SJSA1 (cell line): ENCODE measurements at places on chromosomes 1 and 21. TPM values are rescaled to one million over a fixed set of nuclear protein-coding genes. Genes with fewer than 3 reads are reported as not detected.

TCEANC2 gene
- total RNA-seq = 1.5 and 2.9 TPM in 2 replicates

MX2 gene
- total RNA-seq = not detected in 2 replicates

TSPEAR gene
- total RNA-seq = not detected in 2 replicates

PUSL1 gene
- 27.3 and 35.1 TPM in 2 replicates for total RNA-seq

TMEM200B gene
- total RNA-seq = 0.39 TPM in 1 of 2 replicates, not detected in the other

KCNC4 gene
- total RNA-seq = 0.26 and 1.2 TPM in 2 replicates

C4BPB gene
- total RNA-seq = 0.28 and 1.8 TPM in 2 replicates

CELA3B gene
- total RNA-seq = not detected in 2 replicates

PTPRC gene
- not detected in 2 replicates for total RNA-seq

GRCh38 chr1:23779826-23780371 is 1.7 kb downstream of the PITHD1 start:
- H3K27ac ChIP-seq = no peak overlapping the region

DNA sequence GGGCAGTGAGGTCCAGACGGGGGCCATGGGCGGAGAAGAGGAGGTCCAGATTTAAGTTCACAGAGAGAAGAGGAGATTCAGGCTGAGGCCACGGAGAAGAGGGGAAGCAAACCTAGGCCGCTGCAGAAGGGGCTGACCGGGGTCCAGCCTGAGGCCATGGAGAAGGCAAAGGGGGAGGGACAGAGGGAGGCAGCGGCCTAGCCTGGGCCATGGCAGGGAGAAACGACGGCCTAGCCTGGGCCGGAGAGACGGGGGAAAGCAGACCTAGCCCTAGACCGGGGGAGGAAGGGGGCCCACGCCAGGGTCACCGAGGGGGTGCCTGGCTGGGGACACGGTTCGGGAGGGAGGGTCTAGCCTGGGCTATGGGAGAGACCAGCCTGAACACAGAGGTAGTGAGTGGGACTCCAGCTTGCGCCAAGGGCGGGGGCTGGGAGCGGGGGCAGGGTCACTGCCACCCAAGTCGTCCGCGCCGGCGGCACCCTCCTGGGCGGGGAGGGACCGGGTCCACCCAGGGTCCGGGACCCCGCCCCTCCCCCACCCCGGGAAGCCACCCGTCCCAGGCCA is 459 bp downstream of the CAPZB start:
- peaks cover 36% of the 10 kb centered on the region for H3K4me1 ChIP-seq
- no peaks in the 10 kb centered on the region for H3K27me3 ChIP-seq
- DNase-seq = no peak
- peak overlapping the region; percentile 93 for H3K4me3 ChIP-seq
- H3K36me3 ChIP-seq = peaks cover 37% of the 10 kb centered on the region

- H3K4me3 ChIP-seq = no peak overlapping the region
- H3K4me1 ChIP-seq = no peaks in the 10 kb centered on the region
- H3K27me3 ChIP-seq = no peaks in the 10 kb centered on the region
- H3K27ac ChIP-seq = no peak overlapping the region
- DNase-seq = no peak
- no peaks in the 10 kb centered on the region for H3K36me3 ChIP-seq
Measured at GRCh38 chr1:88068407-88068960, 615.6 kb upstream of the PKN2 start.

DNA sequence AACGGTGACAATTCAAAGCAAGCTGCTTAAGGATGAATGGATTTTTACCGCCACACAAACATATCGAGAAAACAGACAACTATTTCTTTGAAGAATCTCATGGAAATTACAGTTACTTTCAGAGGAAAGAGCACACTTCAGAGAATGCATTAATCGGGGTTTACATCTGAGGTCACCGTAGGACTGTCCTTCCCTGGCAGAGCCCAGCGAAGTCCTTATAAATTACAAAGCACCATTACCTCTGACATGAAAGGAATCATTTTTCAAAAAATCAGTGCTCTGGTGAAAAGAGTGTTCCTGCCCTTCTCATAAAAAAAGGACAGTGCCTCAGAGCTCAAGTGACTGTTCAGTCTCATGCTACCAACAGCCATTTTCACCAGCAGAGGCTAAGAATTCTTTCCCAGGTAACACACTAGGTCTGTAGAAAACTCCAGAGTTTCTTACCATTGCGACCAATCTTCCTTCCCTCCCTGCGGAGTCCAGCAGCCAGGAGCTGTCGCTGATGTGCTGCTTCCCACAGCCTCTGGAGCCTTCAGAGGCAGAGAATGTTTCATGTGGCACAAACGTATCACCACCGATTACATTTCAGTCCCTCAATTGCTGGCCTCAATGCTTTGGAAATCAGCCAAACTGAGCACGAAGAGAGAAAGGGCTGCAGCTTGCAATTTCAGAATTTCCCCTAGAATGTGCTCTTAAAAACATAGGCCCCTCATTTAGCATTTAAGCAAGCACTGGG is 75.4 kb downstream of the PLD5 start:
- H3K27me3 ChIP-seq = peaks cover 8% of the 10 kb centered on the region; the same call in 1 of the 2 replicates
- H3K36me3 ChIP-seq = no peaks in the 10 kb centered on the region
- no peak overlapping the region for H3K4me3 ChIP-seq
- no peaks in the 10 kb centered on the region for H3K4me1 ChIP-seq
- no peak for DNase-seq

DNA sequence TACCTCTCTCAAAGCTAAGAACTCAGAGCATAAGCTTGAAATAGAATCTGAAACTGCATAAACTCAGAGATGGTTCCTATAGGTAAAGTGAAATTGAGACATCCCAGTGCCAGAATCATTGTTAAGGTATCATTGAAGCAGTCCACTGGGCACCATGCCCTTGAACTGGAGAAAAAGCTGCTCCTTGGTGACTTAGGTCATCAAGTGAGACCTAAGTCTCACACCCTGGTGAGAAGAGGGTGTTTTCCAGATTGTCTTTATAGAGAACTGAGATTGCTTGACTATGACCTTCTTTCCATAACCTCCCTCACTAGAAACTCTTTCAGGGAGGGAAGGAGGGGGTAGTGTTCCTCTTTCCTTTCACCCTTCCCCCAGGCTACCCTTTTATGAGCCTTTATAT is 9.4 kb upstream of the ATP6V1G3 start:
- H3K4me1 ChIP-seq = no peaks in the 10 kb centered on the region
- H3K36me3 ChIP-seq = no peaks in the 10 kb centered on the region
- no peak for DNase-seq
- no peak overlapping the region for H3K27ac ChIP-seq

- peak overlapping the region; percentile 77 for H3K27ac ChIP-seq
- H3K27me3 ChIP-seq = no peaks in the 10 kb centered on the region
- peaks cover 22% of the 10 kb centered on the region for H3K36me3 ChIP-seq
- H3K4me1 ChIP-seq = peaks cover 62% of the 10 kb centered on the region
- DNase-seq = peak; percentile 84
Measured at GRCh38 chr1:201460814-201461644, 8.0 kb downstream of the PHLDA3 start.

- no peaks in the 10 kb centered on the region for H3K36me3 ChIP-seq
- no peak for DNase-seq
- peaks cover 3% of the 10 kb centered on the region; the same call in 1 of the 2 replicates for H3K27me3 ChIP-seq
- H3K4me3 ChIP-seq = no peak overlapping the region
- no peaks in the 10 kb centered on the region for H3K4me1 ChIP-seq
Measured at GRCh38 chr1:69499203-69499803, 68.4 kb upstream of the LRRC7 start.

GRCh38 chr1:31799196-31799894 is 16.5 kb downstream of the SPOCD1 start:
- peaks cover 52% of the 10 kb centered on the region for H3K4me1 ChIP-seq
- DNase-seq = no peak
- H3K27ac ChIP-seq = peak overlapping the region; percentile 34
- no peak overlapping the region; the same call in 1 of the 2 replicates for H3K4me3 ChIP-seq
- peaks cover 21% of the 10 kb centered on the region for H3K36me3 ChIP-seq

- DNase-seq = no peak
- H3K36me3 ChIP-seq = no peaks in the 10 kb centered on the region
- no peak overlapping the region for H3K27ac ChIP-seq
- H3K4me3 ChIP-seq = no peak overlapping the region
- no peaks in the 10 kb centered on the region for H3K27me3 ChIP-seq
Measured at GRCh38 chr1:23591460-23592208, 32.3 kb upstream of the ID3 start.

DNA sequence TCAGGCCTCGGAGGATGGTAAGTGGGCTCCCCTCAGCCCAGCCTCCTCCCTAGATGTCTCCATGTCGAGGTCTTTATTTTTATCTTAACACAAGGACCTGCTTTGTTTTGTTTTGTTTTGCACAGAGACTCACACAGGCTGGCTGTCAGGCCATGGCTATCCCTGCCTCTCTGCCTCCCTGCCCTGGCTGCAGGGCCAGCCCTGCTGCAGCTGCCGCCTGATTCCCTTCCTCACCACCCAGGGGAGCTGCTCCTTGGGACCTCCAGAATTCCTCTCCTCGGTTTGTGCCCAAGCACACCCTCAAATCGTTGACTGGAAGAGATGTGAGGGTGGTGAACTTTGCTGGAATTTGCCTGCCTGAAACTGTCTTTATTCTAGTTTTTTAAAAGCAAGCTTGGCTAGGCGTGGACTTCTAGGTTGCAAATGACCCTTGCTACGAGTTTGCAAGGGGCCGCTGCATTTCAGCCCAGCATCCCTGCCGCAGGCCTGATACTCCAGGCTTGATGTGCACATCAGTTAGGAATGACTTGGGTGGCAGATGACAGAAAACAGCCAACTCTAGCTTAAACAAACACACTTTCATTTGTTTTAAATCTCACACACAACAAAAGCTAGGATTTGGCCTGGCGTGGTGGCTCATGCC is 37.1 kb downstream of the WNT9A start:
- no peak overlapping the region for H3K27ac ChIP-seq
- H3K27me3 ChIP-seq = no peaks in the 10 kb centered on the region
- DNase-seq = no peak
- H3K36me3 ChIP-seq = no peaks in the 10 kb centered on the region

DNA sequence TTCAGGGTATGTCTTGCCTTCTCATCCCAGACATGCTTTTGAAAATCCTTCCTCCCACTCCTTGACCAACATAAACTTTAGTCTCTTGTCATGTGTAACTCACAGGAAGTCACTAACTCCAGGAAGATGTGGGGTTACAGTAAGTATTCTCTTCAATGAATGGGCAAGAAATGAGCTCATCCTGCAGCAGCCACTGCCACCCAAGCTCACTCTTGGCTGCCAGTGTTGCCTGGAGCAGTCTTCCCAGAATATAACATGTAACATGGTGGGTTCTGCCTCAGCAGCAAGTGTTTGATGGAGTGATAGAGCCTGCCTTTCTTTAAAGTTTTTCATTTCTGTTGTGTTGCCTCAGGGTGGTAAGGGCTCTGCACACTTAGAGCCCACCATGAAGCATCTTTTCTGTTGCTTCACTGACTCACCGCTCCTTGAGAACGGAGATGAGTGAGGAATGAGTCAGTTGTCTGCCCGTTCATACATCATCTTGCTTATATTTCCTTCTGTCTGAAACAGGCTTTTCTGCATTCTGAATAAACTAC is 187.0 kb downstream of the TPR start:
- H3K27ac ChIP-seq = peak overlapping the region; percentile 87
- H3K27me3 ChIP-seq = no peaks in the 10 kb centered on the region
- no peak overlapping the region for H3K4me3 ChIP-seq
- peak; percentile 90 for DNase-seq
- peaks cover 63% of the 10 kb centered on the region for H3K4me1 ChIP-seq
- H3K36me3 ChIP-seq = peaks cover 6% of the 10 kb centered on the region; the same call in 1 of the 2 replicates

DNA sequence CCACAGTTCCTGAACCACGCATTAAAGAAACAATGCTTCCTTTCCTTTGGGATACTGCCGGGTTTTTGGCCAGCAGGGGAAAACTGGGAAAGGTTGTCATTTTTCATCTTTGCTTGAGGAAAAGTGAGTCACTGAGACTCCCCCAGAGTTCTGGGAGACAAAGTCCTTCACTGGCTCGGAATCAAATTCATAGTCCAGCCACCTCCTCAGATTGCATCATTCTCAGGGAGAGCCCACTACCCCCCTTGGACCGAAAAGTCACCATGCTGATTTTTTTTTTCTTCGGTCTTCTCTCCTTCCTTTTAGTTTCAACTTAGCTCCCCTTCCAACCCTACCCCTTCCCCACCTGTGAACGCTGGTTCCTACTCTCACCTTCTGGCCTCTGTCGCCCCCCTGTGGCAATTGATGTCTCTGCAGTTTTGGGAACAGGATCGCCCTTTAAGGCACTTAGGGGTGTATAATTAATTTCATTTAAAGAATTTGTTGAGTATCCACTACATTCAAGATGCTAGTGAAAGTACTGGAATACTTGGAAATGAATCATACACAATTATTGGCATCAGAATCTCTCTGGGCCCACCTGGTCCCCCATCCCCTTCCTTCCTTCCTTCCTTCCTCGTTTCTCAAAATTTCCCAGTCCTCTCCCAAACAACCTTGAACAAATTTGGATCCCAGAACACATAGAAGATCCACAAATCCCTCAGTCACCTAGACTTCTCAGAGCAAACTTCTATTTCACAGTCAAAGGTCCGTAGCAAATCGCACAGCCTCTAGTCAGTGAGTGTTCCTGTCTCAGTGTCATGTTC is 6.9 kb downstream of the ACKR1 start:
- H3K4me1 ChIP-seq = no peaks in the 10 kb centered on the region
- H3K36me3 ChIP-seq = no peaks in the 10 kb centered on the region

DNA sequence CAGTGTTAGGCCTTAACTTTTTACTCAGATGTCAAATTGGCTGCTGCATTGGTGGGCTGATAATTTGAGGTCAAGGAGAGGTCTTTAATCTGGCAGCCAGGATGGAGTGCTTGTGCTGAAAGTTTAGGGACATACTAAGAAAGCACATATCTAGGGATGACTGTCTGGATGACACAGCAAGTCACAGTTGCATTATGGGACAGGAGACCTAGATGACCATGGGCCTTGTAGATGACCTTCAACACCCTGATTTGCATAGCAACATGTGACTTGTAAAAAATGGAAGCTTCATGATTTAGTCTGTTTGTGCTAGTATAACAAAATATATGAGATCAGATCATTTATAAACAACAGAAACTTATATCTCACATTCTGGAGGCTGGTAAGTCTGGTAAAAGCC is 18.0 kb upstream of the HSD3B2 start:
- H3K4me3 ChIP-seq = no peak overlapping the region
- H3K36me3 ChIP-seq = no peaks in the 10 kb centered on the region
- H3K27ac ChIP-seq = no peak overlapping the region
- H3K4me1 ChIP-seq = no peaks in the 10 kb centered on the region

- no peaks in the 10 kb centered on the region for H3K36me3 ChIP-seq
- H3K27ac ChIP-seq = peak overlapping the region; percentile 72
- H3K4me3 ChIP-seq = no peak overlapping the region
- H3K4me1 ChIP-seq = peaks cover 70% of the 10 kb centered on the region
Measured at GRCh38 chr1:39195166-39196111, 9.1 kb upstream of the MACF1 start.
